NCI-H446 treated with DMSO at 0.1 percent for 48 hours (cell line): ENCODE measurements at places on chromosomes 1 and 21.

GRCh38 chr21:28636752-28637691, 355.7 kb downstream of the LTN1 start:
- DNase-seq = no peak

- no peak for DNase-seq
Measured at GRCh38 chr1:43634721-43635120, 15.2 kb upstream of the KDM4A start.

DNA sequence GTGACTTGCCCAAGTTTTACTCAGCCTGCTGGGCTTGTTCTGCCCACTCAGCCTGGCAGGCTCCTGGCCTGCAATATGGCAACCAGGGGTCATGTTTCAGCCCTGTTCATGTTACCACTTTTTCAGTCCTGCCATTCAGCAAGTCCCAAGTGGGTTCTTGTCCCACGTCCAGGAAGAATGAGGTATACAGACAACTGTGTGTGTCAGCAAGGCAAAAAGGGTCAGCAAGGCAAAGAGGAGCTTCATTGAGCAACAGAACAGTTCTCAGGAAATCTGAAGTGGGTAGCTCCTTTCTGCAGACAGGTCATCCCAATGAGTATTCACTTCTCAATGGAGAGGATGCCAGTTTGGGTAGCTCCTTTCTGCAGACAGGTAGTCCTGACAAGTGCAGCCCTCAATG, 1233.3 kb upstream of the B3GALT2 start:
- no peak for DNase-seq

- no peak for DNase-seq
Measured at GRCh38 chr1:160742428-160743127, 3.5 kb downstream of the SLAMF7 start.

DNA sequence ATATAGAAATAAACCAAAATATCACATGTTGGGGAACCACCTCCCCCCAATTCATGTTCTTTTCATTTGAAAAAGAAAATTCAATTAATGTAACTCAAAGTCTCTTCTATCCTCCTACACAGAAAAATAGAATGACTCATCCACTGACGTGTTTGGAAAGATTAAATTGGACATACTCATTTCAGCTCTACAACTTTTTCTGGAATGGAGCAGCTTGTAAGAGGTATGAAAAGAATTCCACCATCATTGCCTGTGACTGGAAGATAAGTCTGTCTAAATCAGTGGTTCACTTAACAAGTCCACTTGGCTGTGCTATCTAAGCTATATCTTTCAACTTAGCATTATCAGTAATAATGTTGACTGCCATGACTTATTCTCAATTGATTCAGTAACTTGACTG, 702.3 kb downstream of the BRINP3 start:
- peak; percentile 9 for DNase-seq

DNA sequence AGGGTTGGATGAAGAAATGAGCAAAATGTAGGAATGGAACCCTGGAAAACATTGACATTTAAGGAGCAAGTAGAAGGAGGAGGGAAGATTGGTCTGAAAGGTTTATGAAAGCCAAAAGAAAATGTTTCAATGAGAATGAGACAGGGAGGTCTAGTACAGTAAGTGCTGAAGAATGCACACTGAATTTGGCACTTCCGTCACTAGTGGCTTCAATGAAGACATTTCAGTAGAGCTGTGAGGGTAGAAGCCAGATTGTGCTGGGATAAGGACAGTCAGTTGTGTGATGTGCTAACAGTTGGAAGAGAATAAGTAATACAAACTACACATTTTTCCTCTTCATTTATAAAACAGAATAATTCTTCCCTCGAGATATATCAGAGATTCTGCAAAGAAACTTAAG, 17.1 kb downstream of the THEM4 start:
- DNase-seq = no peak

DNA sequence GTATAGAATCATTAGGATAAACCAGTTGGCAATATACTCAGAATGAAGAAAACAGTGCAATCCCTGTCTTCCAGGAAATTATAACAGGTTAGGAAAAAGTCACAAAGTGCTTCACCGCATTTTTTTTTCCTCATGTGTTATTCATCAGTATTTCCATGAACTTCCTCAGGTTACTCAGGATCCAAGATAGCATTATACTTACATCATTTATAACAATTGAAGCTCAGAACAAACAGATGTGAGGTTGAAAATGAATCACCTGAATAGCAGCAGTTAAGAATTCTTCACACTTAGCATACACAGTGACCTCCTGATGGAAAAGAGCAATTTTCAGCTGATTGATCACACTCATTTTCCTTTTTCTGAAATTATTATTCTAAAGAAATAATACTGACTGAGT, 1040.7 kb upstream of the B3GALT2 start:
- no peak for DNase-seq

DNA sequence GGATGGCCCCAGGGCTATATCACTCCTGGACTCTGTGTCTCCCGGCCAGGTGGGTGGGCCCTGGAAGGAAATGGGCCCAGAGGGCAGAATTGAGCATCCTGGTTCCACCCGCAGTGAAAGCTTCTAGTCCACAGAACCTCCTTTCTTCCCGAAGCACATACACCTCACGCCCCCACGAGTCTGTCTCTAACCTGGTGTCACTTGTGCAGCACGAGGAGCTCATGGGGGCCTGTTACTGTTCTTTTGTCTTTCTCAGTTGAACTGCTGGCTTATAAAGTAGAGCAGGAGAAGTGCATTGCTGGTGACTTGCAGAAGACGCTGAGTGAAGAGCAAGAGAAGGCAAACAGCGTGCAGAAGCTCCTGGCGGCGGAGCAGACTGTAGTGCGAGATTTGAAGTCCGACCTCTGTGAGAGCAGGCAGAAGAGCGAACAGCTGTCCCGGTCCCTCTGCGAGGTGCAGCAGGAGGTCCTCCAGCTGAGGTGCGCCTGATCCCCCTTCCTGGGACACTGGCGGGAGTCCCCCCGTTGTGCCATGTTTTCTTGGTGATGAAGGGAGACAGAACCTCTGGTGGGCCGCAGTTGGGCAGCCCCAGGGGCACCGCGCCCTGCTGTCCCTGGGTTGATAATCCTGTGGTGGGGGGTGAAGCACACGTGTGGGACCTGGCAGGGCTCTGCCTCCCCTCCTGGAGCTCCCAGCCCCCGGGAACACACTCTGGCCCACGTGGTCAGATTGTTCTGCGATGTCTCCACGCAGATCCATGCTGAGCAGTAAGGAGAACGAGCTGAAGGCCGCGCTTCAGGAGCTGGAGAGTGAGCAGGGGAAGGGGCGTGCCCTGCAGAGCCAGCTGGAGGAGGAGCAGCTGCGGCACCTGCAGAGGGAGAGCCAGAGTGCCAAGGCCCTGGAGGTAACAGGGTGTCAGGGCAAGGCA, 28.7 kb upstream of the DIP2A start:
- no peak for DNase-seq

- no peak for DNase-seq
Measured at GRCh38 chr1:57532299-57532698, 108.4 kb upstream of the DAB1 start.

GRCh38 chr21:35818597-35818996, 241.7 kb downstream of the SETD4 start:
- no peak for DNase-seq

- no peak for DNase-seq
Measured at GRCh38 chr1:46001081-46001785, 131.2 kb downstream of the PIK3R3 start.

- DNase-seq = no peak
Measured at GRCh38 chr1:193408782-193409293, 222.4 kb upstream of the B3GALT2 start.

DNA sequence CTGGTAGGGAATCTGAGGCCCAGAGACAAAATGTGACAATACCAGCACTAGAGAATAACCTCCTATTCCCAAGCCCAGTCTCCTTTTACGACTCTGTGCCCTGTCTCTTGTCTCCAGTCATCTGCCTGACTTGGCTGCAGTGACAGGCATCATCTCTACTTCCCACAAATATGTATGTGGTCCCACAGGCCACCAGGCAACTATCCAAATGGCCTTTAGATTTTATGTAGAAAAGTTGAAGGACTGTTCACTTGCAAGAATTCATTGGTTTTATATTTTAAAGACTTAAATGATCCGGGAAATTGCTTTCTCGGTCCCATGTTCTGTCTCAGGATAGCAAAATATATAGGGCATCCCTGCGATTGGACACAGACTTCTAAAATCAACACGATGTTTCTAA, 11.6 kb downstream of the KRTAP24-1 start:
- DNase-seq = no peak

DNA sequence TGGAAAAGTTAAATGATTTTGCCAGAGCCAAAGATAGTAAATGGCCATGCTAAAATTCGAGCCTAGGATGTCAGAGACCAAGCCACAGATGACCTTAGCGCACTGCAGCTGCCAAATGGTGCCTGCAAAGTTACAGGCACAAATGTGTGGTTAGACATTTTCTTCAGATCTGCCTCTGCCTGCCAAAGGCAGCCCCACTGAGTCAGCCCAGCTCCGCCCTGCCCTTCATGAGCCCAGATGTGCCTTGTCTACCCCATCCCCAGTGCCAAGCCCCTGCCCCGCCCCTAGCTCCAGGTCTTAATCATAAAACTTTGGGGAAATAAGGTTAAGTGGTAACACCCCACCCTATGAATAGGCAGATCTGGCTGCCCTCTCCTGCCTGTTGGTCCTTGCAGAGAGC, 105.9 kb downstream of the DTL start:
- no peak for DNase-seq

GRCh38 chr1:38589036-38589435, 270.5 kb downstream of the RRAGC start:
- DNase-seq = peak; percentile 45

- DNase-seq = no peak
Measured at GRCh38 chr1:232194424-232194823, 435.5 kb downstream of the SIPA1L2 start.

- DNase-seq = no peak
Measured at GRCh38 chr1:230515451-230516145, 89.5 kb upstream of the PGBD5 start.

GRCh38 chr1:59699227-59699847, 115.4 kb upstream of the HOOK1 start:
- peak; percentile 55 for DNase-seq

DNA sequence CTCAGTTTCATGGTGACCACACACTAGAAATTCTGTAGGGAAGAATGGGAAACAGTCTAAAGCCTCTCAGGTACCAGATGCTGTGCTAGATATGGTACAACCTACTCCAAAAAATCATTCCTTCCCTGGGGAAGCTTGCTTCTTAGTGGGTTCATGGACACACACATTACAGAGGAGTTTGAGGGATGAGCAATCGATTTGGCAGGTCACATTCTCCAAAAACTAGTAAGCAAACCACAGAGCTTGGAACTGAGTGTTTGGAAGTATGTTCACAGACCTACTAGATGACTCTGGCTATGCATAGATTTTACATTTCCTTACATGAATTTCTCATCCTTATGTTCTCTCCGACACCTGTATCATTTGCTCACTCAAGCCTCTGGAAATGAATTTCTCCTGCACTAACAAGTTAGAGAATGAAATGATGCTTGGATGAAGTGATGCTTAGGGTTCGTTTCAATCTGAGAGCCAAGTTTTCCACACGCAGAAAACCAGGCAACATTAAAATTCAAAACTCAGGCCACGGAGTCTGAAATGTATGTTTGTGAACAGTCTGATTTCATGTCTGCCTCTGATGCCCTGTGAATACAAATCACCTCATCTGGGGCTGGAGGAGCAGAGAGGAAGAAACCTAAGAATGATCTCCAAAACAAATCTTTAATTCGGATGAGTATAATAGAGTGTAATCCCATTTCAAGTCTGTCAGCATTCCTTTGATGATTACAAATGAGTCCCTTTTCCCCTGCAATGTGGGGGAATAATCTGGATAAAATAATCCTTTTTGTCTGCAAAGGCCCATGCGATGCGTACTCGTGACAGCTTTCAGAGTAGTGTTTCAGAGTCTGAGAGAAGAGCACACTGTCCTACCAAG, 11.0 kb downstream of the EVA1C start:
- DNase-seq = no peak

DNA sequence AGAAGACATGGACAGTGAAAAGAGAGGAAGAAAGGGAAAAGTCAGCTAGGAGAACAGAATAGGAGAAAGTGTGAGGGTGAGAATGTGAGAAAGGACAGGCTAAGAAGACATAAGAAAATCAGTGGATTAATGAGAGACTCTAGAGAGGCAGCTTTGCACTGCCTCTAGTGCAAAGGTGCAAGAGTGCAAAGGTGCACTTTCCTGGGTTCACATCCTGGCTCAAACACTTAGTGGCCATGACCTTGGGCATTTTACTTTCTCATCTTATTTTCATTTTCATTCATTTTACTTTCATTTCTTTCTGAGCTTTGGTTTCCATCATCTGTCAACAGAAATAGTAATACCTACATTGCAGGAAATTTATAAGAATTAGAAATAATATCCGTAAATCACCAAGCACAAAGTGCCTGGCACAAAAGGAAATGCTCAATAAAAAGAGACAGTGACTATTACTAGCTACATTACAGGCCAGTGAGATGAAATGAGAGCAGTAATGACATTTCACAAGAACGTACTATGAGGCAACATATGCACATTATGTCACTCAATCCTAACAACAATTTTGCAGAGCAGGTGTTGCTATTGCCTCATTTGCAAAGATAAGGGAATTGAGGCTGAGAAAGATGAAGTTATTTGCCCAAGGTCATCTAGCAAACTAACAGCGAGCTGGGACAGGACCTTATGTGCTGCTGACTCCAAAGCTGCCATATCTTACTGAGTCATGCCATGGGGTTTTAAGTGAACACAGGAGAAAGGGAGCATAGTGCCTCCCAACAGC, 107.0 kb upstream of the TLR5 start:
- DNase-seq = no peak

GRCh38 chr1:27031235-27032118, 18.8 kb upstream of the TENT5B start:
- DNase-seq = no peak

- DNase-seq = no peak
Measured at GRCh38 chr1:232617237-232617636, 12.7 kb downstream of the SIPA1L2 start.

DNA sequence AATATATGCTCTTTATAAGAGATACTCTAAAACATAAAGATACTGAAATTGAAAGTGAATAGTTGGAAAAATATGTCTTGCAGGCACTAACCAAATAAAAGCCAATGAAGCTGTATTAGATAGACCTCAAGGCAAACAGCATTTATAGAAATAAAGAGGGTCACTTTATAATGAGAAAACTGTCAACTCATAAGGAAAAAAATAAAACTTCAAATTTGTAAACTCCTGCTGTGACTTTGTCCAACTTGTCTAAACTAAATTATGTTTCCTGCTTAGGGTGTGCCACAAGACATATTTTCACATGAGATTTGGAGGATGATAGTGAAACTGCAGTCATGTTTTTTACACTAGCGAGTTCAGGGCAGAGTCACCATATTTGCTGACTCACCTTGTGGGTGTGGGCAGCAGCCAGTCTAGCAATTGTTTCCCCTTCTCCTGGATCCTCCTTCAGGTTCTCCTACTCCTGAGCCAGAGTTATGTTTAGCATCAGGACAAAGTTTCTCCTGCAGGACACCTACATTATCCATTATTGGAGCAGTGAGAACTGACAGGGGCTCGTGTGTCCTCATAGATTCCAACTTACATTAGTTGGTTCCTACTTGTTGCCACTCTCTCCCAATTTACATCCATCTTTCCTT, 43.8 kb downstream of the CD53 start:
- no peak for DNase-seq

GRCh38 chr1:171403393-171403792, 81.9 kb upstream of the PRRC2C start:
- no peak for DNase-seq

GRCh38 chr21:42567214-42567555, 53.5 kb downstream of the SLC37A1 start:
- no peak for DNase-seq
